ENCODE measurements at places on chromosomes 3 and 15. TPM values are rescaled to one million over a fixed set of nuclear protein-coding genes. Genes with fewer than 3 reads are reported as not detected.

The NEK4 gene
- total RNA-seq, result 15.9 TPM

The CLPX gene
- 64.5 TPM for total RNA-seq

The C2CD4B gene
- 0.24 TPM for total RNA-seq

The LMLN gene
- 5.4 TPM for total RNA-seq

The FEM1B gene
- 54.6 TPM for total RNA-seq

The CFAP44 gene
- 3.4 TPM for total RNA-seq

DNA sequence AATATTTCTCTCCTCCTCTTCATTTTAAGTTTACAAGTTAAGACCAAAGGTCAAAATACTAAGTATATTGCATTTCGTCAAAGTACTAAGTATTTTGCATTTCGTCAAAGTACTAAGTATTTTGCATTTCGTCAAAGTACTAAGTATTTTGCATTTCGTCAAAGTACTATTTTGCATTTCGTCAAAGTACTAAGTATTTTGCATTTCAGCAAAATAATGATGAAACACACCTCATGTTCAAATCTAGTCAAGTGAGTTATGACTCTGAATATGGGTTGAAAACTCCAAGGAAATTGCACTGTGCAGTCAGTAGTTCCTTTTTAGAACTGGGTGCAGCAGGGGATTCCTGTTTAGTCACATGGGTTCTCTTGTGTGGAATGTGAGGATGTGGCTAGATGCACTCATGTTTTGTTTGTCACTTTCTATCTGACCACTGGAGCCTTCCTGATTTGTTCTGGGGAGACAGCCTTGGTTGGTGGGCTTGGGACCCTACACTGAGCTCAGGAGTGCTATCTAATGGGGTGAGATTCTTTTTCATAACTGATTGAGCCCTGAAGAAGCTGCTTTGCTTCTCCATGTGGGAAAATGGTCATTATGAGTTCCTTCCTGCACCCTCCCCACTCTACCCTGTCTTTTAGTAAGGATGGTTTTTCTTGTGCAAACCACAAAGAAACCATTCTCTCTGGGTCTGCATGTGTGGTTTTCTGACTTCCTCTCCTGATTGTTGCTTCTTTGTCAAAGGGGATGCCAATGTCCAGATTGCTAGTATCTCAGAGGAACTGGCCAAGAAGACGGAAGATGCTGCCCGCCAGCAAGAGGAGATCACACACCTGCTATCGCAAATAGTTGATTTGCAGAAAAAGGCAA lies 73.4 kb downstream of the CCK start:
- DNase-seq, result no peak

GRCh38 chr3:112127522-112128494 lies 5.2 kb downstream of the GCSAM start:
- no peak for DNase-seq

GRCh38 chr3:22231061-22231460 lies 480.1 kb upstream of the ZNF385D start:
- no peak for DNase-seq

DNA sequence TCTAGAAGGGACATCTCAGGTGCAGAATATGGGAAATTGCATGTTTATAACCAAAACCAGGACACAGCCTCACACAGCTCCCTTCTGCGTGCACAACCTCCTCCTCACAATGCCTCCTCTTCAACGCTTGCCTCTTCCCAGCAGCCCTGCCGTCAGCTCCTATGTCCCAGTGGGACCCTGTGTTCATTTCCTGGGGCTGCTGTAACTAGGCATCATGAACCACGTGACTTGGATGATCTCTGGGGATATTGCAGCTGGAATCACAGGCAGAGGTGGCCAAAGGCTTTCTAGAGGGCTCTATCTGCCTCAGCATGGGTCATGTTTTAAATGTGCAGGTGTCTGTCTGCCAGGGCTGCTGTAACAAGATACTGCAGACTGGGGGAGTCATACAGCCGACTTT lies 375.3 kb downstream of the OCA2 start:
- DNase-seq, result no peak

DNA sequence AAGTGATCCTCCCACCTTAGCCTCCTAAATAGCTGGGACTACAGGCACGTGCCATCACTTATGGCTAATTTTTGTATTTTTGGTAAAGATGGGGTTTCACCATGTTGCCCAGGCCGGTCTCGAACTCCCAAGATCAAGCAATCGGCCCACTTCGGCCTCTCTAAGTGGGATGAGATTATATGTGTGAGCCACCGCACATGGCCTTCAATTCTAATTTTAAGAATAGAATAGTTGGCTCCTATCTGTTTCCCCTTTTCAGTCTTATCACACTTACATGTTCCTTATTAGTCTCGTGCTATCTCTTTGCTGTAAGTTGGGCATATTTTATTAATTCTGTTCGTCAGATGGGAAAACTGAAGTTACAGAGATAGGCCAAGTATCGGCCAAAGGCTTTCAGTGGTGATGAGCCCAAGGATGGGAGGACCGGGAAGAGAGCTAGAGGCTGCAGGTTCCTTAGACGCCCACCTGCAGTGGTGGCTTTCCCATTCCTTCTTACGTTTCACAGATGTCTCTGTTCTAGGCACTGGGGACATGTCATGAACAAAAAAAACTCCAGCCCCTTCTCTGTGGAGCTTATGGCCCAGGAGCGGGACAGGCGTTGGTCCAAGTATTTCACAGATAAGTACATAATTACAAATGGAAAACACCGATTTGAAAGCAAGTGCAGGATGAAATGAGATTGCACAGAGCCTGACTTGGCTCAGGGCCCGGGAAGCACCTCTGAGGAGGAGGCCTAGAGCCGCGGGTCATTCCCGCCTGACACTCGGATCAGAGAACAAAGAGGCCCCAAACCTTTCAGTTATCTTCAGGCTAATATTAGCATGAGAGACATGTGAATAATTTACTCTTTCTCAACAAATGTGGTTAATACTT lies 91.1 kb upstream of the KLF13 start:
- no peak for DNase-seq

DNA sequence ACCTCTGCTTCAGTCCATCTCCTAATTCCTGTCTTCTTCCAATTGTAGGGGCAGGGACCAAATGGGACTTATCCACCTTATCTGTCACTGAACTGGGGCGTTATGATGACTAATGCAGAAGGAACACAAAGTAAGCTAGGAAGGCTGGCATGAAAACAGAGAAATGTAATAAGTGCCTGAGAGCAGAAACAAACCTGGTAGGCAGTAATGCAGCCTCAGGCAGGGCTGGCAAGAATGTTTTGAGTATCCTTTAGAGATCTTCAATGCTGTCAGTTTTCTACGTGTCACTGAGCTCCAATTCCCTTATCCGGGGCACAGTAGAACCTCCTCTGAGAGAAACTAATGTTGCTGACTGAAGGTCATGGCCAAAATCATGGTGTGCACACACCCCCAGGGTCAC lies 246.2 kb upstream of the TBL1XR1 start:
- DNase-seq, result no peak

DNA sequence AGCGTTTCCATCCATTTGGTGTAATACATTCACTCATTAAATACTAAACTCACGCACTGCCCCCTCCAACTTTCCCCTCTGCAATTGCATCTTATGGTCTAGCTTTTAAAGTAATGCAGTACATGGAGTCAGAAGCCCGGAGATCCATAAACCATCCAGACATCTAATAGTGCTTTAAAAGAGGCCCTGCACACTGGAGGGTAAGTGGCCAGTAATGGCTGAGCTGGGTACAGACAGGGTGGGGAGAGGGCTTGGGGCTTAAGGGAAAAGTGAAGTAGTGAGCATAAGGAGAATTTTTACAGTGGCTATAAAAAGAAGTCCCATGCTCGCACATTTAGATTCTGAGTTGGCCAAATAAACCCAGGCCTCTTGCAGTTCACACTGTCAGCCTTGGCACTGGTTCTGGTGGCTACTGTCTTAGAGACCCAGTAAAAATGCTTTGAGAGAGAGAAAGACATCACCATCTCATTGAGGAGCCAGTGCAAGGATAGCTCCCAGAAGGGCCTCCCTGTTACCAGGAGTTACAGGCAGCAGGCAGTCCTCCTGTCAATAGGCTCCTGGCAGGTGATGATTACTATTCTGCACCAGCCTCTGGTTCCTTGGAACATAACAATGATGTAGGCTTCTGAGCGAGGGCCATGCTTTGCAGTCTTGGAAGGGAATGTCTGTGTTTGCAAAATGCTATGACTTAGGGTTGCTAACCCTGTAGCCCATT lies 112.6 kb upstream of the NEO1 start:
- no peak for DNase-seq
